ENCODE measurements at places on chromosomes 7 and 10.

DNA sequence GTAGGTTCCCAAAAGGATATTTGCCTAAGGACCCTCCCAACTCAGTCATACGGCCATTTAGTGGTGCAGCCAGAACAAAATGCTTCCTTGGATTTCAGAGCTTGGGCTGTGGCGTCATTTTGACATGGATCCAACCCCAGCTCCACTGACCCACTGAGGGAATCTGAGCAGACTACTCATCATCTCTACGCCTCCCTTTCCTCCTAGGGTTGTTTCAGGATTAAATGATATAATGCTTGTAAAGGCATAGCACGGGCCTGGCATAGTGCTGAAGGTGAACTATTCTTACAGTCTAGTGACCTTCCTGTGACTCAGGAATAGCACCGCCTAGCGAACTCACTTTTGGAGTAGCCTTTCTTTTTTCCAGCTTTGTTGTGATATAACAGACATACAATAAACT, 70.3 kb upstream of the LOXL4 start:
- no peaks in the 10 kb centered on the region for H3K36me3 ChIP-seq
- peaks cover 13% of the 10 kb centered on the region for H3K27me3 ChIP-seq

DNA sequence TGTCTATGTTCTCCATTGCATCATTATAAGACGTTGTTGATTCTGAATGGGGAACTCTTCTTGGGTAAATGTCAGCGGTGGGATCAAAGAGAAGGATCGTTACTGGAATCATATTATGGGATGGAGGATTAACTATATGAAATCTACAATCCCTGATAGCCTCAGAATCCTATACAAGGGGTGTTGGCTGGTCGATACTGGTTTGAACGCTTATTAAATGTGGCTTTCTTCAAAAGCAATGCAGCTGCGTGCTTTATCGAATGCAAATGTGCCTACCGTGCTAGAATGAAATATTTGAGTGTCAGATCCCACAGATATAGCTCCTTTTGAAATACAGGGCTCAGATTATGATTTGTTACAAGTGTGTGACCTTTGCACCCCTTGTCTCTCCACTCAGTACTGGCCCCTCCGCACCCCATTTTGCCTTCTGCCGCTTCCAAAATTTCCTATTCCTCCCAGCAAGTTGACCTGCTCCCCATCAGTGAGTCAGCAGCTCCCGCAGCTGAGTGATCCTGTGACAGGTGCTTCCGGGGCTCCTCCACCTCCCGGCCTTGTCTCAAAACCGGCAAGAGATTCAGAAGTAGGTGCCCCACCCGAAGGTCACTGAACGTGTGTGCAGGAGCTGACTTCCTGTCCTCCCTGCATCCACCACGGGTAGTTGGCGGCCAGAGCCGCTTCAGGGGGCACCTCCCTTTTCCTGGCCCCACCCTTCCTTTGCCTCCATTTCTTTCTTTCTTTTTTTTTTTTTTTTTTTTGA, 76.6 kb downstream of the PTPRE start:
- H3K4me3 ChIP-seq: no peak overlapping the region
- H3K36me3 ChIP-seq: peaks cover 1% of the 10 kb centered on the region
- H3K27me3 ChIP-seq: no peaks in the 10 kb centered on the region
- no peak for DNase-seq
- no peaks in the 10 kb centered on the region for H3K4me1 ChIP-seq

DNA sequence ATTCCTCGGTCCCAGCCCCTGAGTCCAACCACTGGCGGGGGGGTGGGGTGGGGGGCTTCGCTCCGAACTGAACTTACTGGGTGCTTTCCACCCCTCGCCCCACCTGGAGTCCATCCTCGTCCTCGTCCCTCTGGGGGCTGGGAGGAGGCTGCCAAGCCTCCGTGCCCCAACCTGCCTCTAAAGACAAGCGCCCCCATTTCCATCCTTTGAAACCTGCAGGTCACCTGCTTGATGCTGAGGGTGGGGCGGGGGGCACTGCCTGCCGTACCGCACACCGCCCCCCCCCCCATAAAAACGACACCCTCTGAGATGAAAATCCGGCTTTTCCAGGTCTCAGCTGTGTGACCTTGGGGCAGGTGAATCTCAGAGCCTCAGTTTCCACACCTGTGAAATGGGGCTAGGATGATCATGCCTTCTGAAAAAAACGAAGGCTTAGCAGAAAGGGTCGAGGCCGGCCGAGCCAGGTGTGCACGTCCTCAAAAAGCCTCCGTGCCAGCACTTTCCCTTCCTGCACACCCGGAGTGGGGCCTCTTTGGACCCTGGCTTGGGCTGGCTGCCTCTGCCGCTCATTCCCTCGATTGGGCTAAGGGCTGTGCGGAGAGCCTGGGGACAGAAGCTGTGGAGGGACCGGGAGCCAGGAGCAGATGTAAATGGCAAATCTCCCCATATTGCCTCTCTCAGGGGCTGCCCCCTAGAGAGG, 967 bp downstream of the ELFN1 start:
- H3K27me3 ChIP-seq: peaks cover 13% of the 10 kb centered on the region
- peak overlapping the region; percentile 37 for H3K27ac ChIP-seq
- peak overlapping the region; percentile 64 for H3K4me3 ChIP-seq
- peak; percentile 8 for DNase-seq

DNA sequence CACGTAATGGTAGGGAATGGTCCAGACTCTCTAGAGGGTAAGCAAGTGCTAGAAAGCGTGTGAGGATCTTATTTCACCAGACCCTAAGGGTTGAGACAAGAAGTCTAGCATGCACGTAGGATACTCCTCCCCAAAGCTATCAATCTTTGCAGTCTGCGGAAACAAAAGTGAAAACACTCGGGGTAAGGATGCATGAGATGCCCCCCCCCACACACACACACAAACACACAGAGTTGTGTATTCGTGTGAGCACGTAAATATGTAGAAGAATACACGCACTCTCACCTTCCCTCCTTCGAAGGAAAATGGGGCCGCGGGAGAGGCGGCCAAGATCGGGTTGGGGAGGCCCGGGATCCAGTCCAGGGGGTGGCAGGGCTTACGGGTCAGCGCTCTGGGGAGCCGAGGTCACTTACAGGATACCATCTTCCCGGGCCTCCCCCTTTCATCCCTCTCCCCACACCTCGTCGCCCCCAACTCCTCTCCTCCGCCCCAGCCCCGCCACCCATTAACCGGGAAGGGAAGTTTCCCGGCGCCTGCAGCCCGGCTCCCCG, 455 bp downstream of the CUL2 start:
- peak overlapping the region; percentile 92 for H3K4me3 ChIP-seq
- H3K4me1 ChIP-seq: peaks cover 32% of the 10 kb centered on the region
- H3K27me3 ChIP-seq: no peaks in the 10 kb centered on the region
- peak overlapping the region; percentile 93 for H3K27ac ChIP-seq
- H3K36me3 ChIP-seq: peaks cover 9% of the 10 kb centered on the region

DNA sequence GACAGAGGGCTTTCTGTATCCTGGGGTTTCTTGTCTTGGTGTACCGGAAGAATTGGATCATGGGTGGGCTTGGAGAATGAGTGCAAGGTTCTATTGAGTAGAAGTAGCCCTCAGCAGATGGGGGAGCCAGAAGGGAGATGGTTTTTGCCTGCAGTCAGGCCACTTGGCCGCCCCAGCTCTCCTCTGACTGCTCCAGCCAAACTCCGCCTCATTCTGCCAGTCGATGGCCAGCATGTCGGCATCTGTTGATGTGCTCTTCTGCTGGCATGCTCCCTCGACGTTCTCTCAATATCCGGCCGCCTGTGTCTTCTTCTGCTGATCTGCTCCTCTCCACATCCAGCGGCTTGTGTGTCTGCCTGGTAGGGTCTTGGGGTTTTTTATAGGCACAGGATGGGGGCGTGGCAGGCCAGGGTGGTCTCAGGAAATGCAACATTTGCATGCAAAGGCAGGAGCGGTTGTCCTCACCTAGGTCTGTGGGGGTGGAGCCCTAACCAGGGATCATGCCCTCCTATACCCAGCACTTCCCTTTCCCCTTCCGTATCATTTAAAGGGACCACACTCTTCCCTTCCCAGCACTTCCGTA, 40.2 kb upstream of the TNS3 start:
- H3K4me3 ChIP-seq: no peak overlapping the region
- no peak for DNase-seq
- no peaks in the 10 kb centered on the region for H3K27me3 ChIP-seq
- H3K4me1 ChIP-seq: peaks cover 36% of the 10 kb centered on the region

- H3K4me1 ChIP-seq: peaks cover 3% of the 10 kb centered on the region
- no peak overlapping the region for H3K4me3 ChIP-seq
- H3K36me3 ChIP-seq: no peaks in the 10 kb centered on the region
- H3K27ac ChIP-seq: no peak overlapping the region
- no peaks in the 10 kb centered on the region for H3K27me3 ChIP-seq
- no peak for DNase-seq
Measured at GRCh38 chr10:54585572-54585971, 215.5 kb downstream of the PCDH15 start.

DNA sequence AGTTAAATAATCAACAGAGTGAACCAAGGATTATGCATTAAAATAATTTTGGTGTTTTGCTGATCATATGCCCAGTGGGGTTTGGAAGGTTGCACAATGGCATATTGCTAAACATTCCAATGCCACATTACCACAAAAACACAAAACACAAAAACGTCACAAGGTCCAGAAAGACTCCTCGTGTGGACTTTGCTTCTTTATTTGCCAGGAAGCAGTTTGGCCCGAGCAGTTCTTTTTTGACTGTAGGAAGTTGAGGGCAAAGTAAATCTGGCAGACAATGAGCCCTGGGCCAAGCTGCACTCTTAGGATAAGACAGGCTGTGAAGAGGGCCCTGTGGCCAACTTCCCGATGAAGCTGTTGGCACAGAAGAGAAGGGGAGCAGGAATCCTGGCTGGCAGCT, 39.2 kb upstream of the SLC35B4 start:
- H3K4me1 ChIP-seq: no peaks in the 10 kb centered on the region
- H3K27ac ChIP-seq: no peak overlapping the region
- no peaks in the 10 kb centered on the region for H3K36me3 ChIP-seq
- no peaks in the 10 kb centered on the region for H3K27me3 ChIP-seq
- no peak for DNase-seq
